ENCODE measurements at places on chromosomes 12 and 14.

DNA sequence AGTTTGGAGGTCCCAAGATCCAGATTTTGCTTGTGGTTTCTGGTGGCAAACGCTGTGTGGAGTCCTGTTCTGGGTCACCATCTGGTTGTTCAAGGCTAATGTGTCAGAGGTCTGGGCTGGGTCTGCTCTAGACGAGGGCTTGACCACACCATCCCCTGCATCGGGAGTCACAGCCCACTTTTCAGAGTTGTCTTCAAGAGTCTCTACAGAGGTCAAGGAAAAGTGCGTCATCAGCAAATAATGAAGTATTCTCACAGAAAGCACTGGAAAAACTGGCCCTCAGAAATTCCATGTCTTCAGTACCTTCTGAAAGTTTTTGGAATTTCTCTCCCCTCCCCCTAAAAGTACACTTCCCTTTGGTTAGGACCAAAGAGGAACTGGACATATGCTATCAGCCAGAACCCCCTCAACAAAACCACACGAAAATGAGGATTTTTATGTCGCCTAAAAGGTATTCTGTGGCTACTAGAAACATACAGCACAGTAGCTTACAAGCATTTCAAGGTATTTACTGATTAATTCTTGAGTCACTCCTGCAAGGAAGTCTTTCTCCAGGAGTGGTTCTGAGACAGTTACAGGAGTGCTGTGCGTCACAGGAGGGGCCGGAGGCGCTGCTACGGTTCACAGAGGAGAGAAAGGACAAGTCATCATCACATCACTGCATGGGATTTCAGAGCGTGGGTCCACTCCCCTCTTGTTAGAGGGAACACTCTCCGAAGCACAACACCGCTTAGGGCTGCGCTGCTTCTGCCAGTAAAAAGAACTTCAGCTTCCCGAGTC is 35.4 kb downstream of the RAD52 start:
- DNase-seq: no peak

GRCh38 chr14:104550861-104551728 is 28.5 kb upstream of the C14orf180 start:
- peak; percentile 21 for DNase-seq

- DNase-seq: no peak
Measured at GRCh38 chr14:22218728-22219127, 370.3 kb downstream of the DAD1 start.

DNA sequence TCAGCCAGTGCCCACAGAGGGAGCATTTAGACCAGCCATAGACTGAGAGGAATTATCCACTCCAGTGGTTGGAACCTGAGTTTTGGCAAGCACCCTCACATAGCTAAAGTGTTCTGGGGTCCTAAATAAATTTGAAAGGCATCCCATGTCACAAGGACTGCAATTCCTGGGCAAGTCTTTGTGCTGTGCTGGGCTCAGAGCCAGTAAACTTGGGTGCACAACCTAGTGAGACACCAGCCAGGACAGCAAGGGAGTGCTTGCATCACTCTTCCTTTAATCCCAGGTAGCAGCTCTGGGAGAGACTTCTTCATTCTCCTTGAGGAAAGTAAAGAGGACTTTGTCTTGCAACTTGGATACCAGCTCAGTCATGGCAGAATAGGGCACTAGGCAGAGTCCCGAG is 142.0 kb upstream of the FSCB start:
- DNase-seq: no peak

GRCh38 chr14:101961746-101962502 is 2.4 kb upstream of the DYNC1H1 start:
- no peak for DNase-seq

DNA sequence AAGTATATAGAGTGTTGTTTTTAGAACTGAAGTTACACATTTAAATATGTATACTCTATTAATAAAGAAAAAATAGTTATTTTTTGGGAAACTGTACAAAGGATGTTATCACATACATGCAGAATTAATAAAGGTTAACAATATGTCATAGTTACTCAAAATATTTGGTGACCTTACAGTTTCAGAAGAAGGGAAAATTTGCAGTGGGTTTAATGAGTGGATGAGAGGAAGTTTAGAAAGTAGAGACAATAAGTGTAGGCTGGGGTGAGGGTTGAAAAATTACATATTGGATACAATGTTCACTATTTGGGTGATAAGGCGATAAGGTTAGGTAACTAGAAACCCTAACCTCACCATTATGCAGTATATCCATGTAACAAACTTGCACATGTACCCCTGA is 13.5 kb downstream of the WNK1 start:
- DNase-seq: no peak

DNA sequence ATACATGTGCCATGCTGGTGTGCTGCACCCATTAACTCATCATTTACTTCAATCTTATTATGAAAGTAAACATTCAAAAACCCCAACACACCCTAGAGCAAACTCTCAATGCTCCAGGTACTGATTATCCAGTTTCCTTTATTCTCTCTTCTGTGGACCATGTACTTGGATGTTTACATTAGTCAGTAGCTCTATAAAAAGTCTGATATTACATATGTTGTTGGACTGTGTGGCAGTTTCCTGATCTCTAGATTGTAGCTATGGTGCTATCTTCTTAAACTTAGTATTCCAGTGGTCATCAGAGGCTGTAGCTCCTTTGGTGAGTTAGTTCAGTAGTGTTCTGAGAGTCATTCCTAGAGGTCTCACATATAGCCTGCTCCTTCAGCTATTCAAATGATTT is 25.1 kb upstream of the ITGA5 start:
- no peak for DNase-seq

- DNase-seq: no peak
Measured at GRCh38 chr14:22002860-22003284, 329.3 kb upstream of the OR4E1 start.

DNA sequence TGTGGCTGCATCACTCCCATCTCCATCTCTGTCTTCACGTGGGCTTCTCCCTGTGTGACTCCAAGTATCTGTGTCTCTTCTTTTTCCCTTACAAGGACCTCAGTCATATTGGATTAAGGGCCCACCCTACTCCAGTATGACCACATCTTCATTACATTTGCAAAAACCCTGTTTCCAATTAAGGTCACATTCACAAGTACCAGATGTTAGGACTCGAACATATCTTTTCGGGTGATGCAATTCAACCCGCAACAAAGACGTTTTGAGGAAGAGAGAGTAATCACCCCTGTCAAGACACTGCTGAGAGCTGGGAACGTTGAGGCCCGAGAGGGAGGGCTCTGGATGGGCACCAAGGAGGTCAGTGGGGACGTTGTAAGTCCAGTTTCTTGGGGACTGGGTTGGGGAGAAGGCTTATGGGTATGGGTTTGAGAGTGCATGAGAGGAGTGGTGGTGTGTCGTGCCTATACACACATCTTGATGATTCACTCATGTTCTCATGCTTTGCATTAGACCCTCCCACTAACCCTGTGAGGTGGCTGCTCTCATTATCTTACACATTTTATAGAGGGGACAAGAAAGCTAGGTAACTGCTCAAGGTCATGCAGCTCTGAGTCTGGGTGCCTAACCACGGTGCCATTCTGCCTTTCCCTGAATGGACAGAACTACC is 12.1 kb upstream of the IFI27 start:
- no peak for DNase-seq
